Calu3 (cell line): ENCODE measurements at places on chromosomes 11 and 22. TPM values are rescaled to one million over a fixed set of nuclear protein-coding genes. Genes with fewer than 3 reads are reported as not detected.

GRCh38 chr11:34492806-34493414 is 20.7 kb downstream of the ELF5 start:
- peaks cover 14% of the 10 kb centered on the region for H3K27me3 ChIP-seq
- H3K27ac ChIP-seq, result no peak overlapping the region
- DNase-seq, result peak; percentile 58
- no peak overlapping the region for H3K4me3 ChIP-seq
- peaks cover 11% of the 10 kb centered on the region for H3K4me1 ChIP-seq

DNA sequence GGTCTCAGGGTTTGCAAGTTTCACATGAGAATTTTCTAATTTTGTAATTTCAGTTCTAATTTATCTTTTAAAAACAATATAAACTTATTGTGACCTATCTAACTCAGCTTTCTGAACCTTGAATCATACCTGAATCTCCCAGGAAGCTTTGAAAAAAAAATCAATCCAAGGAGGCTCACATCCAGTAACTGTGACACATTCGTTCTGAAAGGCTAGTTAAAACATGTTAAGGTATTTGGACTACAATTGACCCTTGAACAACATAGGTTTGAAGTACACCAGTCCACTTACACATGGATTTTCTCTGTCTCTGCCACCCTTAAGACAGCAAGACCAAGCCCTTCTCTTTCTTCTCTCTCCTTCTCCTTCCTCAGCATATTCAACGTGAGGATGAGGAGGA is 40.0 kb downstream of the DDI1 start:
- peaks cover 10% of the 10 kb centered on the region for H3K4me1 ChIP-seq
- no peak overlapping the region for H3K27ac ChIP-seq
- DNase-seq, result no peak
- no peak overlapping the region for H3K4me3 ChIP-seq
- H3K27me3 ChIP-seq, result no peaks in the 10 kb centered on the region

DNA sequence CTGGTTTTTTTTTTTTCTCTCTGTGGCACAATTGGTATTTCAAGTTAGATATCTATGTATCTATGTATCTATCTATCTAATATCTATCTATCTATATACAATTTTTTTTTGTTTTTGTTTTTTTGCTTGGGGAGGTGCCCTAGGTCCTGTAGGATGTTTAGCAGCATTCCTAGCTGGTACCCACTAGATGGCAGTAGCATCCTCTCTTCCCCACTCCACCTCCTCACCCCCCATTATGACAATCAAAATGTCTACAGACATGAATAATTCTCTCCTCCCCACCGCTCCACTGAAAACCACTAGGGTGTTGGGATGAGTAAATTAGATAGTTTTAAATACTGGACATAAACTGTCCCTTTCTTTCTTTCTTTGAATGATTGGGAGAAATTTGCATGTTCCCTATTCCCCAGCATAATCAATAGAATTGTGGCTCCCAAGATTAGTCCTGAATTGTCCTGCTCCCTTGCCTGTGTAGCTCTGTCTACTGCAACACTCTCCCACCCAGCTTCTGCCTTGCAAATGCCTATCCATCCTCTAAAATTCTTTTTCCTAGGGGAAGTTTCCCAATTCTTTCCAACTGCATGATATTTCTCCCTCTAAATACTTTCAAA is 1152.4 kb downstream of the LRRC4C start:
- no peak overlapping the region for H3K27ac ChIP-seq
- no peaks in the 10 kb centered on the region for H3K27me3 ChIP-seq
- no peak overlapping the region for H3K4me3 ChIP-seq

GRCh38 chr11:10942620-10943019 is 84.8 kb upstream of the ZBED5 start:
- peaks cover 15% of the 10 kb centered on the region for H3K27me3 ChIP-seq
- no peak for DNase-seq
- H3K4me1 ChIP-seq, result no peaks in the 10 kb centered on the region
- H3K4me3 ChIP-seq, result no peak overlapping the region
- no peaks in the 10 kb centered on the region for H3K36me3 ChIP-seq

GRCh38 chr11:91773090-91773489 is 451.5 kb upstream of the FAT3 start:
- H3K27me3 ChIP-seq, result no peaks in the 10 kb centered on the region
- DNase-seq, result peak; percentile 11
- H3K27ac ChIP-seq, result no peak overlapping the region
- H3K4me3 ChIP-seq, result no peak overlapping the region

- peaks cover 10% of the 10 kb centered on the region for H3K4me1 ChIP-seq
- H3K27me3 ChIP-seq, result peaks cover 24% of the 10 kb centered on the region
- H3K4me3 ChIP-seq, result no peak overlapping the region
- no peaks in the 10 kb centered on the region for H3K36me3 ChIP-seq
- peak overlapping the region; percentile 14 for H3K27ac ChIP-seq
These were observed 105.9 kb upstream of the C11orf58 start for GRCh38 chr11:16632295-16633200.

GRCh38 chr11:19551457-19551856 is 161.2 kb upstream of the NAV2 start:
- no peaks in the 10 kb centered on the region for H3K36me3 ChIP-seq
- DNase-seq, result no peak
- no peak overlapping the region for H3K4me3 ChIP-seq
- no peaks in the 10 kb centered on the region for H3K4me1 ChIP-seq
- H3K27ac ChIP-seq, result no peak overlapping the region

GRCh38 chr11:58905011-58905720 is 34.1 kb upstream of the GLYATL1 start:
- no peak overlapping the region for H3K27ac ChIP-seq
- H3K27me3 ChIP-seq, result peaks cover 79% of the 10 kb centered on the region
- peak overlapping the region; percentile 48 for H3K4me3 ChIP-seq
- H3K36me3 ChIP-seq, result no peaks in the 10 kb centered on the region

DNA sequence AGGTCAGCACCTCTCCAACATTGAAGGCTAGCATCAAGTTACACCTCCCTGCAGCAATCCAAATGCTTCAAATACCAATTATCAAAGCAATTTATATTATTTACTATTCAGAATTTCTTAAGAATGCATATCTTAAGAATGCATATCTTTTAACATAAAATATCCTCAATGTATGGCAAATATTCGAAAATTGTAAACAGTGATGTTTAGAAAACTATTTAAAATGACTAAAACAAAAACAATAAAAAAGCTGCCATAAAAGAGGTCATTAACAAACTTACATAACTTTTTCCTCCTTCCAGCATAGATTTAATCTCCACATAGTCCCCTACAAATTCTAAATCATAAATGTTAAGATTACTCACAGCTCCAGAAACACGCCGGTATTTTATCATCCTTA is 85.1 kb upstream of the SOX6 start:
- H3K27me3 ChIP-seq, result no peaks in the 10 kb centered on the region
- H3K4me3 ChIP-seq, result no peak overlapping the region
- DNase-seq, result no peak
- no peak overlapping the region for H3K27ac ChIP-seq
- H3K36me3 ChIP-seq, result no peaks in the 10 kb centered on the region

DNA sequence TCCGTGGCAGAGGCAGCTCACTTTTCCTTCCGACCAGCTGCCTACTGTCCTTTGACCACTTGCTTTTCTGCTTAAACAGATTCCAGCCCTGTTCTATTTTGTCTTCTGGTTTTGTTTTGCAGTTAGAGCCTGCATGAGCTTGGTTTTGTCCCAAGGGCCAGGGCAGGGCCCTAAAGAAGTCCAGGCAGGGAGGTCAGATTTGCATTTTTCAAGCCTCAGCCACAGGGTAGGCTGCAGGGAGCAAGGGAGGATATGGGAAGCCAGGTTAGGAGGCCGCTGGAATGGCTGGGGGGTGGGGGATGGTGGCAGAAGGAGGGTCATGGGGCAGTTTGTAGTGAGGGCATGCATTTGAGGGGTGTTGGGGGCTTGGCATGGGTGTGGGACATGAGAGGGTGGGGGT is 23.1 kb downstream of the FADD start:
- no peak overlapping the region for H3K27ac ChIP-seq
- no peak for DNase-seq
- no peak overlapping the region for H3K4me3 ChIP-seq
- H3K27me3 ChIP-seq, result no peaks in the 10 kb centered on the region
- no peaks in the 10 kb centered on the region for H3K36me3 ChIP-seq

DNA sequence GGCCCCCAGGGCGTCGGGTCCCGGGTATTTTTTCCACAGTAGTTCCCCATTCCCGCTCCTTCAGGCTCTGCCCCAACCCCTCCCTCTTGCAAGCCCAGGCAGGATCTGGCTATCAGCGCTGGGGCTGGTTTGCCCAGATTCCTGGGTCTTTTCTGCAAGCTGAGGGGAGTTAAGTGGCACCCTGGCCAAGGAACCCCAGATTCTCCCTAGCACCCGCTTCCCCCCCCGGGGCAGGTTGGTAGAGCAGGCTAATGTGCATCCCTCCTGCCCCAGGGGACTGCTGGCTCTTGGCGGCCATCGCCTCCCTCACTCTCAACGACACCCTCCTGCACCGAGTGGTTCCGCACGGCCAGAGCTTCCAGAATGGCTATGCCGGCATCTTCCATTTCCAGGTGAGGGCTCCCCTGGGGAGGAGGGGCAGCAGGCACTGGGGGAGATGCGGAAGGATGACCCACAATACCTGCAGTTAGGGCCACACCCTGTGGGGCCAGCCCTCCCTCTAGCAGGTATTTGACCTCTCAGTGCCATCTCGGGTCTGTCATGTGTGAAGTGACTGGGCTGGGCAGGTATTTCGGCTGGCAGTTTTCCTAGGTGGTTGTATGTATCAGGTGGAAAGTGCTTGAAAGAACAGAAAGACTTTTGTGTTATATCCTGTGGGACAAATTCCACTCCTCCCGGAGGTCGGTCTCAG is 1.6 kb downstream of the CAPN1 start:
- peaks cover 19% of the 10 kb centered on the region for H3K4me1 ChIP-seq
- DNase-seq, result peak; percentile 69
- peaks cover 71% of the 10 kb centered on the region for H3K36me3 ChIP-seq
- H3K27me3 ChIP-seq, result no peaks in the 10 kb centered on the region
- H3K27ac ChIP-seq, result peak overlapping the region; percentile 77
- peak overlapping the region; percentile 89 for H3K4me3 ChIP-seq

GRCh38 chr22:17742527-17742902 is 31.8 kb downstream of the BID start:
- peak; percentile 84 for DNase-seq
- H3K36me3 ChIP-seq, result peaks cover 27% of the 10 kb centered on the region
- peaks cover 6% of the 10 kb centered on the region for H3K4me1 ChIP-seq
- H3K27ac ChIP-seq, result no peak overlapping the region

GRCh38 chr11:12534549-12534948 is 139.7 kb upstream of the TEAD1 start:
- no peak overlapping the region for H3K4me3 ChIP-seq
- no peak for DNase-seq
- peaks cover 17% of the 10 kb centered on the region for H3K27me3 ChIP-seq
- no peaks in the 10 kb centered on the region for H3K36me3 ChIP-seq
- H3K4me1 ChIP-seq, result no peaks in the 10 kb centered on the region

DNA sequence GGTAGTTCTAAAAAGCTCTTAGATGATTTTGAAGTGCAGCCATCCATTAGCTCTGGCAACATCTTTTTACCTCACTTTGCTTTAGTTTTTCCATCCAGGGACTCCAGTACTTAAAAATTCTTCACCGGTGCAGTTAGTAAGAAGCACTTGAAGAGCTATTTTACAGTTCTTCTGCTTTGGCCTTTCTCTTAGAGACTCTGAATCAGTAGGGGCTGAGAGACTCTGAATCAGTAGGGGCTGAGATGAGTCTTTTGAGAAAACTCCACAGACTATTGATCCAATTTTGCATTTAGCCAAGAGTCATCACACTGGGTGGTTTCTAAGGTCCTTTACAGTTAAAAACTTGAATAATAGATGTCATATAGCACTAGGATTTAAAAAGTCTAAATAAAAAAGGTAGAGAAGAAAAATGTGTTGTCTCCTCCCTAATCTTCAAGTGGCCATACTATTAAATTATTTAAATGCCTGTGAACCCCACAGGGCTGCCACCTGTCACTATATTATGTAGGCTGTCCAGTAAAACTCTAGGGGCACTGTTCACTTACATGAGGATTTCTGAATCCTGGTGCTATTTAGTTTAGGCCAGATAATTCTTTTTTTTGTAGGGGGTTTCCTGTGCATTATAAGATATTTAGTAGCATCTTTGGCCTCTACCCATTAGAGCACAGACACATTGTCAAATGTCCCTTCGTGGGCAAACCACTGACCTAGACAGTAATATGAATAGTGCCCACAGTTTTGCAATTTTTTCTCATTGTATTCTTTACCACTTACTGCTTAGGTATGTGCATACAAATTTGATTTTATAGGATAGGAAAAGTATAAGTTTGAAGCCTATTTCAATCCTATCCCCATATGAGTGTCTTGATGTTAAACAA is 26.3 kb upstream of the HIKESHI start:
- H3K27me3 ChIP-seq, result no peaks in the 10 kb centered on the region
- H3K27ac ChIP-seq, result no peak overlapping the region
- H3K4me3 ChIP-seq, result no peak overlapping the region

GRCh38 chr11:32659672-32660071 is 76.0 kb downstream of the EIF3M start:
- H3K4me1 ChIP-seq, result no peaks in the 10 kb centered on the region
- H3K4me3 ChIP-seq, result no peak overlapping the region
- H3K27ac ChIP-seq, result no peak overlapping the region
- H3K36me3 ChIP-seq, result no peaks in the 10 kb centered on the region
- peaks cover 23% of the 10 kb centered on the region for H3K27me3 ChIP-seq

DNA sequence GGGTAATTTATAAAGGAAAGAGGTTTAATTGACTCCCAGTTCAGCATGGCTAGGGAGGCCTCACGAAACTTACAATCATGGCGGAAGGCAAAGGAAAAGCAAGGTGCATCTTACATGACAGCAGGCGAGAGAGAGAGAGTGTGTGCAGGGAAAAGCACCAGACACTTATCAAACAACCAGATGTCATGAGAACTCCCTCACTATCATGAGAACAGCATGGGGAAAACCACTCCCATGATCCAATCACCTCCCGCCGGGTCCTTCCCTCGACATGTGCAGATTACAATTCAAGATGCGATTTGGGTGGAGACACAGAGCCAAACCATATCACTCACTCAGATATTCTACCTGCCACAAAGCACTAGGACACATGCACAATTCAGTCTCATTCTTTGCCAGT is 48.1 kb upstream of the HMGXB4 start:
- no peaks in the 10 kb centered on the region for H3K36me3 ChIP-seq
- H3K4me3 ChIP-seq, result no peak overlapping the region
- no peak for DNase-seq
- H3K27ac ChIP-seq, result no peak overlapping the region
- H3K4me1 ChIP-seq, result no peaks in the 10 kb centered on the region

- peaks cover 10% of the 10 kb centered on the region for H3K4me1 ChIP-seq
- peaks cover 11% of the 10 kb centered on the region for H3K36me3 ChIP-seq
- no peaks in the 10 kb centered on the region for H3K27me3 ChIP-seq
These were observed 10.6 kb downstream of the LRRC51 start for GRCh38 chr11:72091292-72091691.

GRCh38 chr11:40387240-40387980 is 1072.0 kb downstream of the LRRC4C start:
- no peaks in the 10 kb centered on the region for H3K36me3 ChIP-seq
- no peak overlapping the region for H3K4me3 ChIP-seq
- no peak overlapping the region for H3K27ac ChIP-seq
- no peak for DNase-seq
- no peaks in the 10 kb centered on the region for H3K4me1 ChIP-seq

LMO1 gene
- not detected in 2 replicates for total RNA-seq

MIF gene
- 669 and 679 TPM in 2 replicates for total RNA-seq

SORL1 gene
- total RNA-seq, result 5.9 and 6.1 TPM in 2 replicates

RGL4 gene
- not detected in 2 replicates for total RNA-seq

SPI1 gene
- not detected in 2 replicates for total RNA-seq

CRYBA4 gene
- total RNA-seq, result not detected in 2 replicates

C1QTNF5 gene
- not detected in 2 replicates for total RNA-seq

BAIAP2L2 gene
- total RNA-seq, result 51.2 and 68.2 TPM in 2 replicates

EPS8L2 gene
- 212 and 213 TPM in 2 replicates for total RNA-seq

PIWIL4 gene
- total RNA-seq, result 7.7 and 9.9 TPM in 2 replicates
